ENCODE measurements at places on chromosomes 5 and 9.
A peak's percentile ranks its signal among the peaks of the same experiment; 100 is the strongest.

DNA sequence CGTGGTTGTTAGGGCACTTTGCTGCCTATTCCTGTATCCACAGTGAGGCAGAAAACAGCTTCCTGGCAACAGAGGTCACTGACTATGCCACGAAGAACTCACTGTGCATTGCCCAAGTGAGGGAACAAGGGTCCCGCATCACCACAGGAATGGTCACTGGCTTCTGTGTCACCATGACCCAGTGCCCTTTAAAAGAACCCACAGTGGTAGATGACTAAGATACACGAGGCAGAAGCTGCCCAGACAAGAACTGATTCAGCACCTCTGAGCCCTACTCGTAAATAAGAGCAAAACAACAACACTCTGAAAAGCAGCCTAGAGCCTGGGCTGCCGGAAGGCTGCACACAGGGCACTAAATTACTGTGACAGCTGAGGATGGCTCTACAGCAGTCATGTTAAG is 236.6 kb upstream of the RASEF start:
- no peak for DNase-seq

DNA sequence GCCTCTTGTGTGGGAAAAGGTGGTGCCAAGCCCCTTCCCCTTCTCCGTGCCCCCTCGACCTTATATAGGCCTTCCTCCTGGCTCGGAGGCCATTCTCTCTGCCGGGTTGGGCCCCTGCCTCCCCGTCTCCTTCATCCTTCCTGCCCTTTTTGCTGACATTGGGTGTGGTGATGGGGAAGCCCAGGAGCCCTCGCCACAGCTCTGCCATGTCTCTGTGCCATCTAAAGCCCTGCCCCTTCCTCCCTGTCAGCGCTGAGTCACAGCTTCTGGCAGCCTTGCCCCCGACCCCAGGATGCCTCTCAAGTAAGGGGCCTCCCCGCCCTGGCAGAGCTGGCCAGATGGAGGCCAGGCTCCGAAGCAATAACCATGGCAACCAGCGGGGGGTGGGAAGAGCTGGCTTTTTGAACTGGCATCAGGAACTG is 30.4 kb downstream of the JADE2 start:
- no peak for DNase-seq

DNA sequence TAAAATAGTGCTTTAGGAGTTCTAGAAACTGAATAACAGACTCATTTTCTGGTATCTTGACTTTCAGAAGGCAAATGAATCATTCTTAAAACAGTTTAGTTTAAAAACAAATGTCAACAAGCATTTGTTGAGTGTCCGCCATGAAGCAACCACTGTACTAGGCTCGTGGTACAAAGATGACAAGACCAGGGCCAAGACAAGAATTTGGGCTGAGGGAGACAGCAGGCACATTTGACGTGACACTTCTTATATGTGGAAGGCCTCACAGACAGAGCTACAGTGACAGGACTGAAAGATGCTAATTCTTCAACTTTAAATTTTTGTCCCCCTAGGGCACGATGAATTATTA is 14.4 kb upstream of the ZNF131 start:
- no peak for DNase-seq

- DNase-seq = peak; percentile 25
Observed at GRCh38 chr5:123170816-123171215, 81.8 kb downstream of the PRDM6 start.

- DNase-seq = peak; percentile 6
Observed at GRCh38 chr5:8756498-8757084, 789.3 kb downstream of the SEMA5A start.

DNA sequence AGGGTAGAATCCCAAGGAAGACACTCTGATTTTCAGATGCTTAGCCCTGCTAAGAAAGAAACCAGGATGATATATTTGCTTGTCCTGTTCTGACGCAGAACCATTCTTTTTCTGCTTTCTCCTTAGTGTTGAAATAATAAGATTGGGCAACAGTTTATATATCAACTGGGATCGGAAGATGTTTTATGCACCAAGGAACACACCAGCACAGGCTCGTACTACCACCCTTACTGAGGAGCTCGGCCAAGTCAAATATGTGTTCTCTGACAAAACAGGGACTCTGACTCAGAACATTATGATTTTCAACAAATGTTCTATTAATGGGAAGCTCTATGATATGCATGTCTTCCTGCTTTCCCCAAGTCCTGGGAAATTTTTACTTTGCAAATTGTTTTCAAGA is 19.0 kb upstream of the RUSC2 start:
- no peak for DNase-seq

- no peak for DNase-seq
Observed at GRCh38 chr9:5557606-5558587, 47.6 kb downstream of the PDCD1LG2 start.
